Activated T-cell treated with anti-CD3 and anti-CD28 coated beads, Interleukin-2, amount 50 U/mL, for 72 hours (primary cell): ENCODE measurements at places on chromosomes 16 and 17. TPM values are rescaled to one million over a fixed set of nuclear protein-coding genes. Genes with fewer than 3 reads are reported as not detected.

- DNase-seq, result no peak
Measured at GRCh38 chr16:71700831-71701230, 23.7 kb downstream of the PHLPP2 start.

NR1D1 gene
- total RNA-seq, result 4.5 TPM

CD300E gene
- not detected for total RNA-seq

TMC7 gene
- total RNA-seq, result not detected
